SK-N-SH (cell line): ENCODE measurements at places on chromosomes 4 and X. TPM values are rescaled to one million over a fixed set of nuclear protein-coding genes. Genes with fewer than 3 reads are reported as not detected.

DMP1 gene
- polyA plus RNA-seq = not detected in 2 replicates

- H3K4me1 ChIP-seq = peaks cover 4% of the 10 kb centered on the region; the same call in 1 of the 2 replicates
- H3K36me3 ChIP-seq = no peaks in the 10 kb centered on the region
- no peak overlapping the region for H3K4me3 ChIP-seq
- DNase-seq = no peak
- H3K27ac ChIP-seq = no peak overlapping the region
- no peaks in the 10 kb centered on the region for H3K27me3 ChIP-seq
These were observed 84.9 kb upstream of the ATOH1 start for GRCh38 chr4:93743635-93744034.

- no peaks in the 10 kb centered on the region for H3K4me1 ChIP-seq
- H3K36me3 ChIP-seq = peaks cover 37% of the 10 kb centered on the region
- H3K27me3 ChIP-seq = no peaks in the 10 kb centered on the region
These were observed 16.6 kb downstream of the DCUN1D4 start for GRCh38 chr4:51859476-51860031.

GLUD2 gene
- 0.03 and 0.31 TPM in 2 replicates for polyA plus RNA-seq
